ENCODE measurements at places on chromosomes 7 and 10. TPM values are rescaled to one million over a fixed set of nuclear protein-coding genes. Genes with fewer than 3 reads are reported as not detected.
A peak's percentile ranks its signal among the peaks of the same experiment; 100 is the strongest.

- H3K27me3 ChIP-seq, result peaks cover 20% of the 10 kb centered on the region
- H3K4me1 ChIP-seq, result no peaks in the 10 kb centered on the region
- peak; percentile 42 for DNase-seq
- H3K27ac ChIP-seq, result no peak overlapping the region
- H3K4me3 ChIP-seq, result no peak overlapping the region
- no peaks in the 10 kb centered on the region for H3K36me3 ChIP-seq
Observed at GRCh38 chr7:107816011-107816566, 13.1 kb upstream of the SLC26A3 start.

DNA sequence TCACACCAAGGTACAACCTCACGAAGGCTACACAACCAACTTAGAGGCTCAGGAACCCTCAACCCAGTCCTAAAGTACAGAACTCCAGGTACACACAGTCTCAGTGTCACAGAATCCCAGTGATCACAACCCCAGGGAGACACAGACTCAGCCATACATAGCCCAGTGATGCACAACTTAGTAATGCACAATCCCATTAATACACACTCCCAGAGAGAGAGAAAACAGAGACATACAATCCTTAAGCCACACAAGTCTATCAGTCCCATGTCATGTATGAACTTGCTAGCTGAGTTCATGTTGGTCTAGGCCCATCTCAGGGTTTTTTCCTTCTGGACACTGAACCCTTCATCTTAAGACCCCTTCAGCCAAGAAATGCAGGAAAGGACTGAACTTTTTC, 4.6 kb downstream of the KCNIP2 start:
- H3K27ac ChIP-seq, result no peak overlapping the region
- H3K27me3 ChIP-seq, result no peaks in the 10 kb centered on the region
- H3K4me1 ChIP-seq, result peaks cover 13% of the 10 kb centered on the region
- no peak overlapping the region for H3K4me3 ChIP-seq
- no peaks in the 10 kb centered on the region for H3K36me3 ChIP-seq

DNA sequence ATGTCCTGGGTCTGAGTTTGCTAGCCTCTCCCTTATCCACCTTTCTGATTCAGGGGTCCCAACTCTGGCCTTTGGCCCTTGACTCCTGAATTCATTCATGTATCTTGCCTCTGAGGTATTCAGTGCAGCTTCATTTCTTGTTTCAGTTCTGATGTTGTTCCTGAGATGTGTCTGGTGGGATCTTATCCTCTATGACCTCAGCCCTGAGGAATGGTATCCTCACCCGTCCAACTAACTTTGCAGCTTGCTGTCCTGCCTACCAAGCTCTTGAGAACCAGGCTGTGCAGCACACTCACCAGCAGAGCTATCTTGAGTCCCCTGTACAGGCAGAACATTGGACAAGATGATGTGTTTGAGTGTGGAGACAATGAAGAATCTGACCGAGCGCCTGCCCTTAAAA, 13.8 kb downstream of the SUFU start:
- no peak overlapping the region for H3K4me3 ChIP-seq
- no peaks in the 10 kb centered on the region for H3K4me1 ChIP-seq
- no peaks in the 10 kb centered on the region for H3K27me3 ChIP-seq
- DNase-seq, result no peak

- H3K27ac ChIP-seq, result no peak overlapping the region
- no peak overlapping the region for H3K4me3 ChIP-seq
- H3K4me1 ChIP-seq, result no peaks in the 10 kb centered on the region
- no peak for DNase-seq
- no peaks in the 10 kb centered on the region for H3K27me3 ChIP-seq
Observed at GRCh38 chr10:126131341-126131740, 235.0 kb downstream of the FANK1 start.

DNA sequence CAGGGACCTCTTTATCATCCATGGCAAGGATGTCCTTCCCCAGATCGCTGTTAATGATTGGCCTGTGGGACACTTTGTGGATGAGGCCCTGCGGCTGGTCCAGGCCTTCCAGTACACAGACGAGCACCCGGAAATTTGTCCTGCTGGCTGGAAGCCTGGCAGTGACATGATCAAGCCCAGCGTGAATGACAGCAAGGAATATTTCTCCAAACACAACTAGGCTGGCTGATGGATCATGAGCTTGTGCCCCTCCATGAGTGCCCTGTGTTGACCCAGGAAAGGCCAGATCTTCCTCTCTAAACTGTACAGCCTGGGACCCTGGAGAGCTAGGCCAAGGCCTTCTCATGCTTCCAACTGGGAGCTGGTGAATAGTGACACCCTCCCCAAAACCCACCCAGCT, 124.1 kb downstream of the CUL2 start:
- H3K27ac ChIP-seq, result no peak overlapping the region
- no peaks in the 10 kb centered on the region for H3K4me1 ChIP-seq
- no peaks in the 10 kb centered on the region for H3K36me3 ChIP-seq
- H3K4me3 ChIP-seq, result no peak overlapping the region

DNA sequence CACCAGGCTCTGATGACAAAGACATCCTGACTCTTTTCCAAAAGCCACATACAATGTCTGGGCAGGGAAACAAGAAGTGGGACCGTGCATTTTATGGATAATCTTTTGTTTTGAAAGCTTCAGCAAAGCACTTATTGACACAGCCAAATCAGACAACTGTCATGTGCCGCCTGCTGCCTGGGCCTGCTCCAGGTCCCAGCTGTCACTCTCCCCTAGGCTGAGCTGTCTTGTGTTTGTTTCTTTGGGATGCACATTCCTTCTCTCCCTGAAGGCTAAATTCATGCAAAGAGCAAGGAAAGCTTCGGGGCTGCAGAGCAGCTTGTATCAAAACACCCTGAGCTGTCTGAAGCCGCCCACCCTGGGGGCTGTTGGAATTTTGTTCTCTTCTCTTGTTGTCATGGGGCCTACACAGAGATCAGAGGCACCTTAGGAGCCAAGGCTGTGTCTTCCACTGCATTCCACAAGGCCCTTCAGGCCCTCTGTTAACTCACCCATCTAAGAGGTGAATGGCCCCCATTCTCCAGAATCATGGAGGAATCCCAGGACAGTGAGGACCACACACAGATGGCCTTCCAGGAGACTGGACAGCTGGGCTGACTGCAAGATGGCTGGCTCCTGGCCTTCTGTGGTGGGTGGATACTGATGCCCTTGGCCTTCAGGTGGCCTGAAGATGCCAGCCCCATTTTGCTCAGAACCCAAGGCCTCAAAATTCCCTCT, 17.8 kb upstream of the SLC18A2 start:
- H3K4me3 ChIP-seq, result no peak overlapping the region
- no peak for DNase-seq
- peaks cover under 1% of the 10 kb centered on the region for H3K27me3 ChIP-seq

DNA sequence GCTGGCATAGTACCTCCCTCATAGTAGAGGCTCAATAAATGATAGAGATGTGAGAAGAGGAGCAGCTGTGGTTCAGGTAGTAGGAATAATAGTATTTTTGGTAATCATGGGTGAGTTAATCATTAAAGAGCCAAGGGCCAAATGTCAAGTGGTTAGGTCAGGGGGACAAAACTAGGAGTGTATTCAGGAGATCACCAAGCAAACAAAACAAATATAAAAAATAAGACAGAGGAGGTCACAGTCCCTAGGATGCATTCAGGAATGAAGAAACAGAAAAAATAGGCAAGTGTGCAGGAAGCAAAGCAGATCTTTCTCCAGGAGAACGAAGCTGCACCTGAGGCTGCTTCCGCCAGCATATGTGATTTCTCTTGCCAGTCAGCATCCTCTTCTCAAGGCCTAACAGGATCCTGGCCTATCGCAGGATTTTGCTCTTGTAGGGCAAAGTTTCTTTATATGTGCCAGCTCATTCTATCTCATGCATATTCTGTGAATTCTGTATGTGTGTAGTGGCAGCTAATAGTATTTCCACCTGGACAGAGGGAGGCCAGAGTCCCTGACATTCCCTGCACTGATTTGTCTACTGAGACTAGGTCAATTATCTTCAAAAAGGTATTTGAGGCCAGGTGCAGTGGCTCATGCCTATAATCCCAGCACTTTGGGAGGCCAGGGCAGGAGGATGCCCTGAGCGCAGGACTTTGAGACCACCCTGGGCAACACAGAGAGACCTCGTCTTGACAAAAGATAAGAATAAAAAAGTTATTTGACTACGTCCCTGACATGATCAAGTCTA, 82.7 kb downstream of the AKR1D1 start:
- H3K36me3 ChIP-seq, result no peaks in the 10 kb centered on the region
- H3K4me1 ChIP-seq, result no peaks in the 10 kb centered on the region
- H3K27me3 ChIP-seq, result no peaks in the 10 kb centered on the region
- no peak for DNase-seq

- H3K27me3 ChIP-seq, result no peaks in the 10 kb centered on the region
- H3K36me3 ChIP-seq, result no peaks in the 10 kb centered on the region
Observed at GRCh38 chr10:72277340-72277995, 3.7 kb downstream of the DDIT4 start.

DNA sequence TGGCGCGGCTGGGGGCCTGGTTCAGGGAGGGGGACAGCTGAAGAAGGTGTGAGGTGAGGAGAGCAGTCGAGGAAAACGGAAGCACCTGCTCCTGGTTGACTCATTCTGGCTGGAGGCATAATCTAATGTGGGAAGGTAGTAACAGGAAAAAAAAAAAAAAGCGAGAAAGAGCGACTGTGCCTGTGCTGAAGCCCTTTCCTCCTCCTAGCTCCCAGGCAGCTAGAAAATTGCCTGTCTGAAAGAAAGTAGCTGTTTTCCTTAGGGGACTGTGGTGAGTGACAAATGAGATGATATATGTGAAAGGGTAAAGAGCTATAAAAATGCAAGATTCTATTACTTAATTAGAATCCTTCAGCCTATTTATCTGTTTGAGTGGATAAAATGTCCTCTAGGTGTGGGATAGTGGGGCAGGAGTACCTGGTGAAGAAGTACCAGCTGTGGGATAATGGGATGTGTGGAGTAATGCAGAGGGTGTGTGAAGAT, 4.9 kb upstream of the MEST start:
- H3K4me1 ChIP-seq, result peaks cover 37% of the 10 kb centered on the region
- H3K27me3 ChIP-seq, result peaks cover 2% of the 10 kb centered on the region
- H3K36me3 ChIP-seq, result no peaks in the 10 kb centered on the region
- no peak overlapping the region for H3K4me3 ChIP-seq
- H3K27ac ChIP-seq, result no peak overlapping the region
- peak; percentile 51 for DNase-seq

- DNase-seq, result no peak
- H3K27ac ChIP-seq, result no peak overlapping the region
- H3K27me3 ChIP-seq, result no peaks in the 10 kb centered on the region
- no peaks in the 10 kb centered on the region for H3K36me3 ChIP-seq
- H3K4me1 ChIP-seq, result no peaks in the 10 kb centered on the region
Observed at GRCh38 chr7:70728872-70729552, 402.9 kb upstream of the GALNT17 start.

DNA sequence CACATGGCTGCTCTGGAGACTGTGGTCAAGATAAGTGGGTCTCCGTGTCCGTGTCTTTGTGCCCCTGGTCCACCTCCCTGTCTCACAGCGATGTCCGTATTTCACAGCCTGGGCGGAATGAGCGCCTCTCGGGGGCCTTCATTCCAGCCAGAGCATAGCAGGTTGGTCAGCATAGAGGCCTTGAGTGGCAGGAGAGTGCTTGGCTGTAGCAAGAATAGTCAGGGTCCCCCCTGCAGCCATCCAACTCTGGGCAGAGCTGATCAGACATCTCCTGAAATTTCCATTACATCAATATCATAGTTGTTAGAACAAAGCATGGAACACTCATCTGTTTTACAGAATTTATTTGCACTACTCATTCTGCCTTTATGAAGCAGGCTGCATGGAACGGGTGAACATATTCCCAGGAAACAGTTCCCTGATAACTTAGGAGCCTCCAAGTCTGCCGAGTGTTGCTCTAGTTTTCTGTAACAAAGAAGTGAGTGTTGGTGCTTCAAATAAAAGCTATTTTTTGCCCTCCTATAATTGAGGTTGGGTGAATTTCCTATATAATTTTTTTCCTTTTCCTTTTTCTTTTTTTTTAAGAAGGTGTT, 255.3 kb downstream of the INHBA start:
- no peaks in the 10 kb centered on the region for H3K27me3 ChIP-seq
- no peak overlapping the region for H3K4me3 ChIP-seq

- peaks cover 20% of the 10 kb centered on the region for H3K4me1 ChIP-seq
- H3K4me3 ChIP-seq, result peak within 1 kb of the TSS; percentile 68
- DNase-seq, result peak; percentile 27
Observed at GRCh38 chr7:149773446-149774236, at the start of gene ZNF467. Gene ZNF467 (minus strand): TSS chr7:149773588. CDS start chr7:149771032, 2,556 bp downstream.

- peak; percentile 69 for DNase-seq
- H3K4me1 ChIP-seq, result peaks cover 5% of the 10 kb centered on the region
- H3K27ac ChIP-seq, result no peak overlapping the region
- H3K4me3 ChIP-seq, result no peak overlapping the region
Observed at GRCh38 chr7:92682903-92683539, 92.8 kb upstream of the FAM133B start.

GRCh38 chr7:29564496-29565223, 1.0 kb downstream of the PRR15 start:
- no peak overlapping the region for H3K27ac ChIP-seq
- no peaks in the 10 kb centered on the region for H3K36me3 ChIP-seq
- peaks cover 29% of the 10 kb centered on the region for H3K4me1 ChIP-seq
- DNase-seq, result peak; percentile 69

GRCh38 chr10:13180788-13181187, 19.4 kb downstream of the MCM10 start:
- no peaks in the 10 kb centered on the region for H3K4me1 ChIP-seq
- no peak overlapping the region for H3K4me3 ChIP-seq
- peaks cover 7% of the 10 kb centered on the region for H3K36me3 ChIP-seq
- H3K27me3 ChIP-seq, result no peaks in the 10 kb centered on the region

DNA sequence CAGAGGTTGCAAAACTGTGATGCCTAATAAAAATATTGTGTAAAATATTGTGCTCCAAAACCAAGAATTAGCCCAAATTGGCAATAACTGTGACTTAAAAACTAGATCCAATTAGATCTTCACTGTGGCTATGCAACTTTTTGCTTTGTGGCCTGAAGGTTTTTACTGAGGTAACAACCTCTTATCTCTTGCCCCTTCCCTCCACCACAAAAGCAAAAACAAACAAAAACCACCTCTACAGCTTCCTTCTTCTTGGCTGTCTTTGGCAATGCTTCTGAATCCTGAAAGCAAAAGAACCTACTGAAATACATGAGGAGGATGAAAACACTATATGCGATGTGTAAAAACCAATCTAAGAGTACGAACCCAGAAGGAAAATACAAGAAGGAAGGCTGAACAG, 226.7 kb upstream of the MBL2 start:
- H3K27ac ChIP-seq, result no peak overlapping the region
- H3K4me1 ChIP-seq, result no peaks in the 10 kb centered on the region
- no peaks in the 10 kb centered on the region for H3K36me3 ChIP-seq
- no peak overlapping the region for H3K4me3 ChIP-seq

DNA sequence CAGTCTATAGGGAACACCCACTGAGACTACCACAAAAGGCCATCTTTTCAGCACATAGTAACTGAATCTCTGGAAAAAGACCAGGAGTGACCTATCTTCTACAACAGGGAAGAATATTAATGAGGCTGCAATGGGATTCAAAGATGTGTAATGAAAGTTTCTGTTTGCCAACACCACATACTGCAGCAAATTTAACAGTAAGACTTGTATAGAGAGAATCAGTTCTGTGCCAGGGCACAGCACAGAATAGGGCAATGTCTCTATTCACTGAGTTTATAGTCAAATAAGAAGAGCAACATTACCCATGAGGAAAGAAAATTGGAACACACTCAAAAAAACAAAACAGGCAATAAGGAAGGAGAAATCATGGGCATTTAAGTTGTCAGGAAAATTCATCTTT, 91.4 kb upstream of the PTN start:
- no peaks in the 10 kb centered on the region for H3K27me3 ChIP-seq
- no peak overlapping the region for H3K4me3 ChIP-seq

OR2A12 gene
- total RNA-seq, result not detected

CYP26C1 gene
- 2.0 TPM for total RNA-seq

VWA2 gene
- total RNA-seq, result not detected

ANKRD7 gene
- not detected for total RNA-seq

MRC1 gene
- total RNA-seq, result 0.12 TPM

Data from endothelial cell of umbilical vein (primary cell).